ENCODE measurements at places on chromosomes 6 and 20. TPM values are rescaled to one million over a fixed set of nuclear protein-coding genes. Genes with fewer than 3 reads are reported as not detected.

The MYT1 gene
- 0.10 TPM for total RNA-seq

The ULBP1 gene
- 0.99 TPM for total RNA-seq

The MOXD1 gene
- 0.86 TPM for total RNA-seq

GRCh38 chr20:22411627-22412450 lies 172.5 kb downstream of the FOXA2 start:
- DNase-seq = no peak
- H3K4me1 ChIP-seq = peaks cover 9% of the 10 kb centered on the region
- no peaks in the 10 kb centered on the region for H3K36me3 ChIP-seq

GRCh38 chr6:41767112-41767833 lies 12.4 kb downstream of the FRS3 start:
- H3K27ac ChIP-seq = no peak overlapping the region
- no peaks in the 10 kb centered on the region for H3K27me3 ChIP-seq
- peaks cover 24% of the 10 kb centered on the region for H3K4me1 ChIP-seq
- no peaks in the 10 kb centered on the region for H3K36me3 ChIP-seq
- DNase-seq = peak; percentile 78
- no peak overlapping the region for H3K4me3 ChIP-seq

The LY6G5B gene
- 3.2 TPM for total RNA-seq

Measured in SJCRH30 (cell line).